ENCODE measurements at places on chromosomes 1 and 21.

DNA sequence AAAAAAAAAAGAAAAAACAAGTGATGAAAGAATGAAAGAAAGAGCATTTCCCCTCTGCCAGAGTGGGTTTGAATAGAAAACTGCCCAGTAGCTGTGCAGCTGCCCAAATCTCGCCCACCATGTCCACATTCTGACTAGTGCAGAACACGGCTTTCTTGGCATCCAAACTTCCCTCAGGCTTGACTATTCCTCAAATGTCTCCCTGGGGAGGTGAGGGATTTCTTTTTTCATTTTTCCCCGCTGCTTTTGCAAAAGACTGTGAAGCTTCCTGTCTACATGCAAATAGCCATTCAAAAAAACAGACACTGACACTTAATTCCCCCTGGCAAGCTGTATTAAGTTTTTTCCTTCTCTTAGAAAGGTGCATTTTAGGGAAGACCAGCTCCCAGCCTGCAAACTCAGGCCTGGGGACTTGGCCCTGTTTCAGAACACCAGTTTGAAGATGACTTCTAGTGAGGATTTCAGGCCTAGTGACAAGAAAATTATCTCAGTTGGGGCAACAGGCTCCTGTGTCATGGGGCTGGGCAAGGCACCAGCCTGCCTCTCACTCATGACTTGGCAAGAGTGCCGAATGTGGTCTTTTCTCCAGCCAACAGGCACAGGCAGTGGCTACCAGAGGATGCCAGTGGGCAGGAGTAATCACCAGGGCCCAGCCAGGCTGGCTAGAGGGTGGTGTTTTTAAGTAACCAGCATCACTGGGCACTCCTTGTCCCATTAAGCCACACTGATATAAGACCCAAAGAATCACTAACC, 178.1 kb upstream of the NFIA start:
- DNase-seq, result no peak

DNA sequence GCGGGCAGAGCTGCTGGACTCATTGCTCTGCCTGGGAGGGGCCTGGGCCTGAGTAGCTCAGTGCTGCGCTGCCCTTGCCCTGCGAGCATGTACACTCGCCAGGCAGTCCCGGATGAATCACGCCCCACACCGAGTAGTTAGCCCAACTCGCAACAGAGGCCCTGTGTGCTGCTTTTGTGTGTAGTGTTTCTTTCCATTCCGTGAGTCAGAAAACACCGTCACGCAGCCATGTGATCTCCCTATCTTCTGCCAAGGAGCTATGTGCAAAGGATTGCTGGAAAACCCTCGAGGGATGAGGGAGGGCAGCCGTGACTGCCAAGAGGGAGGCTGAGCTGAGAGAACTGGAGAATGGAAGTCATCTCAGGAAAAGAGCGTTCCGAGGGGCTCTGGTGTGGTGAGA, 37.3 kb downstream of the NENF start:
- no peak for DNase-seq

DNA sequence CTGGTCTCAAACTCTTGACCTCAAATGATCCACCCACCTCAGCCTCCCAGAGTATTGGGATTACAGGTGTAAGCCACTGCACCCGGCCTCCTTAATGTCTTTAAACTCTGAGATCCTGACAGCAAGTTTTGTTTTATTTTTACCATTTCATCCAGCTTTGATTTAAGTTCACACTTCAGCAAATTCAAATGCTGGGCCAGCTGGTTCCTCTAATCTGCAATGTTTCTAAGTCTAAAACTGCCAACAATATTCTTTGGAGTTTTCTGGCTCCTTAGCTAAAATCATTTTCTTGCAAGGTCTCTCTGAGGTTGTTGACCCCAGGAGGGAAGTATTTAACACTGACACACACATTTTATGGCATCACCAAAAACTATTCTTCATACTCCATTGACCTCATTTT, 72.0 kb upstream of the COL24A1 start:
- no peak for DNase-seq

GRCh38 chr1:66982561-66983260, 57.9 kb downstream of the MIER1 start:
- no peak for DNase-seq

DNA sequence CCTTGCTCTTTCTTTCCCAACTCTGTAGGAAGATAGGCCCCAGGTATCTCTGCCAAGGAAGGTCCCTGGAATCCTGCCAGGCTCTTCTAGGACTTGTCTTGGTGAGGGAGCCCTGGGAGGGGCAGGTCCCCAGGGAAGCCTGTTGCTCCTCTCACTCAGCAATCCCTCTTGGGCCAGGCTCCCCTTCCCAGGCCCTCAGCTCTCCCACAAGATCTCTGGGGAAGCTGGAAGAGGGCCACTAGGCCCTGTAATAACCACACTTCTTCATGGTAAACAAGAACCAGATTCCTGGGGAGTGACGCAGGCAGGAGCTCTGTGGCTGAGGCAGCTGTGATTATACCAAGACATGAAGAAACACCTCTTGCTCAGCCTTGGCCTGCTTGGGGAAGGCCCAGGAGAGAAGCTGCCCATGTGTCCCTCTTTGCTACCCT, 9.9 kb upstream of the MAPKAPK2 start:
- DNase-seq, result no peak

DNA sequence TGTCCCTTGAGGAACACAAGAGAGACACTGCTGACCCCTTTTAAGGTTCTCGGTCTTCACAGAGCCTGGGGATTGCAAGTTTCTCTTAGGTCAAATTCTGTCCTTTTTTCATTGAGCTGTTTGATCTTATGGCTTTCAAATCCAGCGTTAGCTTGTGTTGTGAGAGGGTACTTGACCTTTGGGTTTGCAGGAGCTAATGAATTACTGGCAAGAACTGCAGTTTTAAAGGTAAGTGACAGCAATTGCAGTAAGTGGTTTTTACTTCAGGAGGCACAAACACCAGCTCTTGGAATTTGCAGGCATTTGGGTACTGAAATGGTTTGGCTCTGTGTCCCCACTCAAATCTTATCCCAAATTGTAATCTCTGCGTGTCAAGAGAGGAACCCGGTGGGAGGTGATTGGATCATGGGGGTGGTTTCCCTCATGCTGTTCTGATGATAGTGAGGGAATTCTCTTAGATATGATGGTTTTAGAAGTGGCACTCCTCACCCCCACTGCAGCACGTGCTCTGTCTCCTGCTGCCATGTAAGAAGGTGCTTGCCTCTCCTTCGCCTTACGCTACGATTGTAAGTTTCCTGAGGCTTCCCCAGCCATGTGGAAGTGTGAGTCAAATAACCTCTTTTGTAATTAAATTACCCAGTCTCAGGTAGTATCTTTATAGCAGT, 134.5 kb upstream of the LYPLAL1 start:
- DNase-seq, result no peak
